Hippocampal formation (tissue), 2 donors: ENCODE measurements at places on chromosomes 2 and 18.

- no peak for DNase-seq
These were observed 57.9 kb downstream of the SLC66A3 start for GRCh38 chr2:11213090-11213638.

DNA sequence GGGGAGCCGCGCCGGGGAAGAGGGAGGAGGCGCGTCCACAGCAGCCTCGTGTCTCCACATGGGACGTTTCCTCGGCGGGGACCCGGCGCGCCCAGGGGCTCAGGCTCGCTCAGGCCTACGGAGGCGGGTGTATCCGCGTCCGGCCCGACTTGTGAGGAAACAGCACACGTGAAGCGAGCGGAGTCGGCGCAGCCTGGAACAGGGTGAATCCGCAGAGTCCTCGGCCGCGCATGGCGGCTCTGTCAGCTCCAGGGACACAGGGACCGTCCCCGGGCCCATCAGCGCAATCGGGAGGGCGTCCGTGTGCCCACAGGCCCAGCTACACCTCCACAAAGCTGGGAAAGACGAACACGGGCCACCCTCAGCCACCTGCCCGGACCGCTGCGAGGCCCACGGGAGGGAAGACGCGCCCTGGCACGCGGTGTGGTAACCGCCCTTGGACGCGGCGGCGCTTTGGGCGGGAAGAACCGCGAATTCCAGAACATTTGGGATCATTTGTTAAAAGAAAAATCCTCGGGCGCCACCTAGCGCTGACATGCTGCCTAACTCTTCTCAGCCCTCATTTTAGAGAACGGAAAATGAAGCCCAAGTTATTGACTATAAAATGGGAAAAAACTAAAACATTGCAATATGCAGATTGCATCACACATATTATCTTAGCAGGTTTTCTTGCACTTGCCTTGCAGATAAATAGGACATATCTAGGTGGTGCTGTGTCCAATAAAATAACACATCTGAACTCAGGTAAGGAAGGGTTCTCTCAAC, 40.4 kb downstream of the TMEM18 start:
- DNase-seq, result peak; percentile 51

GRCh38 chr2:17085546-17086202, 420.0 kb upstream of the CYRIA start:
- DNase-seq, result no peak

DNA sequence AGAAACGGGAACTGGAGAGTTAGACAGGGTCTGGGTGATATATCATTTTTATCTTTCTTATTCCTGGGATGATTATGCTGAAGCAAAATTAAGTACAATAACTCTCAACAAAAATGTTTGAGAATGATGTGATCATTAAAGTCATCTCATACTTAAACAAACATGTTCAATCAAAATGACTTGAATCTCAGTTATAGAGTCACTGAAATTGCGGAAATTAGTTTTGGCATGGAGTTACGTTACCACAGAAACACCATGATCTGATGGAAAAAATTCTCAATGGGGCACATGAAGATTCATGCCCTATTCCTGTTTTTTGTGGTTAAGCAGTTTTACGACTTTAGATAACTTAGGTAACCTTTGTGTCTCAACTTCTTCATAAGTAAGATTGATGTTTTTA, 757.7 kb downstream of the EPHA4 start:
- DNase-seq, result no peak

GRCh38 chr2:133633881-133634409, 65.7 kb upstream of the NCKAP5 start:
- no peak for DNase-seq

DNA sequence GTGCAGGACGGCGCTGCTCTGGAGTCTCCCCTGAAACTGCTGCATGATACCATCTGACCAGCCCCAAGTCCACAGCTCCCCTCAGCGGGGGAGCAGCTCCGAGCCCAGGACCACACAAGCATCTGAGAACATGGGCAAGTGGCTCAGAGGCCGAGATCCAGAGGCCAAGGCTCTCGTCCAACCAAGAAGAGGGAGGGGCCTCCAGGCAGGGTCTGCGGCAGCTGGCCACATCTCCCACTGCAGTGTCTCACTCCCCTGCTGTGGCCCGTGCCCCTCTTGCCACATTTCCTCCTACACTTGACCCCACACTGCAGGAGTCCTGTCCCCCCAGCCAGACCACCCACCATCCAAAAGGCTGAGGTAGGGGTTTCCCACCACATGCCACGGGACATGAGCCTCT, 50.2 kb downstream of the TFCP2L1 start:
- DNase-seq, result no peak

- DNase-seq, result peak; percentile 5
These were observed 142.2 kb upstream of the PXDN start for GRCh38 chr2:1886405-1886992.

GRCh38 chr2:19963386-19963785, 26.5 kb downstream of the WDR35 start:
- no peak for DNase-seq

GRCh38 chr2:19141234-19142004, 217.0 kb downstream of the OSR1 start:
- no peak for DNase-seq

DNA sequence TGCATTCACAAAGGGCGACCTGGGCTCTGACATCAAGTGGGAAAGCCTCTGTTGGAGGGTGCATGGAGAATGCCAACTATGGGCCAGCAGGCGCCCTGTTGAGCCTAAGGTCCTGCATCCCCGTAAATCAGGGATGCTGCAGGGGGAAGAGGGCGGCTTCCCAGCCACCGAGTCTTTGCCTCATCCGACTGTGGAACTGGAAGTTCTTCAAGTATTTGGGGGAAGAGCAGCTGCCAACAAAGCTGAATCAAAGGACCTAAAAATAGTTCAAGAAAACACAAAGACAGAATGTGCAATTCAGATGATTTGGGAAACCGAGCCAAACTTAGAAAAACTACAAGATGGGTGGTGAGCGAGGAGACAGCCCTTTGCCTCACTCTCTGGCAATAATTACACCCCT, 281.1 kb upstream of the MGAT5 start:
- DNase-seq, result peak; percentile 28

DNA sequence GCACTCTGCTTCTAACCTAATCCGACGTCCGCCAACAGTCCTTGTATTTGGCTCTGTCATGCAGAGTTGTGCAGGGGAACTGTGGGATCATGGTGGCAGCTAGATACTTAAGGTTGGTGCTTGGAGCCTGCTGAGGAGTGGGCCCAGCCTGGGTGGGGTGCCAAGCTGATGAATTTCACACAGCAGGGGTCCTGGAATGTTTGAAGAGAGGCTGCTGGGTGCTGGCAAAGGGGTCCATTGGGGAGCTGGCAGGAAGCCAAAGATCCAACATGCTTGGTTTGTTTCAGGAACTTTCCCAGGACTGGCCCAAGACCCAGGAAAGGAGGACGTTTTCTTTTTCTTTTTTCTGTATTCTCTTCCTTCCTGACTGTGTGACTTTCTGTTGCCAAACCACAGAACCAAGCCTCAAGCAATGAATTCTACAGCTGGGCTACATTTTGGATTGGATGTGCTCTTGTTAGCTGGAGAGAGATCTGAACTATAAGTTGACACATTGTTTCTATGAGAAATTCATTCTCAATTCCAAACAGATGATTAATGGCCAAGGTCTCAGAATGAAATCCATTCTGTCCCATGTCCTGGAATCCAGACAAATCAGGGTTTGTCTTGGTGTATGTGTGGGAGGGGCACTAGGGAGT, 49.9 kb downstream of the DHRS9 start:
- no peak for DNase-seq

DNA sequence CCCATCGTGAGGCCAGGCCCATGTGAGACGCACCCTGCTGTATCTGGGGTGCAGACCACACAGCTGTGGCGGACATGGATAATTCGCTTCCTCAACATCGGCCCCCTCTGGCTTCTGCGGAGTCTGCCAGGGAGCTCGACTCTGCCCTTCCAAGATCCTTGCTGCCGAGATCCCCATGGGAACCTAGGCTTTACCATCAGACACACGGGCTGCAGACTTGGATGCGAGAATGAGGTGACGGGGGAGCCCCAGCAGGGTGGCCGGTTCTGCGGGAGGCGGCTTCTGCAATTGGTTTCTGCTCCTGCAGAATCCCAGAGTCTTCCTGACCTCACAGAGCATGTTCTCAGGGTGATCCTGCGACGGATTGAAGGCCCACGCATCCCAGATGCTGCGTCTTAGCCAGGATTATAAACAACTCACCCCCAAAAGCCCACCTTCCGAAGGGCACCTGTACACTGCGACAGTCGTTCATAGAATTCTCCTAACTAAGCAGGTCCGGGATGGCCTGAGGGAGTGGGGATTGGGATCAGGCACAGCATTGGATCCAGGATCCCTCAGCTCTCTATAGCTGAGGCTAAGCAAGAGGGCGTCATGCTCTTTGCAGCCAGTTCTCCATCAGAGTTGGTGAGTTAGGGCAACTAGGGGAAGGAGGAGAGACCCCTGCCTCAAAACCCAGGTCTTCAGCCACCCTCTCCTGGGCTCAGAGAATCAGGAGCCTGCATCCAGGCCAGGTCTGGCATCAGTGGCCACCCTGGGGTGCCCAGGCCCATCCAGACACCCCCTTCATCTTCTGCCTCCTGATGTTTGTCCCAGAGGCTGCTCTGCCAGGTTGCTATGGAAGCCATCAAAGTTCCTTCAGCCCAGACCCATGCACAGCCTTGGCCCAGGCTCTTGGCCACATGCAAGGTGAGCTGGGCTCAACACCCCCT, 74.7 kb upstream of the SNTG2 start:
- no peak for DNase-seq

- no peak for DNase-seq
These were observed 65.9 kb downstream of the CAB39 start for GRCh38 chr2:230778350-230779063.

DNA sequence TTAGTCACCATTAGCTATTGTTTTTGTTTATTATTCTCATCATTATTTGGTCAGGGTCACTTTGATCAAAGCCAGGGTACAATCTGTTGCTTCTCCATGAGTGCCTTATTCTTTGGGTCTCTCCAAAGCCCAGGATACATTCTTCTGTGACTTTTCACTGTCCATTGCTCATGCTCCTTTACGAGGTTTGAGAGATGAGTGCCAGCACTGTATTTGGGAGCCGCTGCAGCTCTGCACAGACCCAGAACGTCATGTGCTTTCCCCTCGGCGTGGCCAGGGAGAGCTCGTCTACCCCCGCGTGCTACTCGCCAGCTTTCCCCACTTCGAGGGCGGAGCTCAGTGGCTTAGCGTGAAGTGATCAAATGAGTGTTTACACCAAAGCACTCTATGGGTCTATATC, 123.7 kb downstream of the COL6A3 start:
- no peak for DNase-seq

- no peak for DNase-seq
These were observed 3.1 kb upstream of the HES6 start for GRCh38 chr2:238242731-238243495.

GRCh38 chr2:113277474-113278072, 1.1 kb downstream of the PAX8 start:
- DNase-seq, result no peak

DNA sequence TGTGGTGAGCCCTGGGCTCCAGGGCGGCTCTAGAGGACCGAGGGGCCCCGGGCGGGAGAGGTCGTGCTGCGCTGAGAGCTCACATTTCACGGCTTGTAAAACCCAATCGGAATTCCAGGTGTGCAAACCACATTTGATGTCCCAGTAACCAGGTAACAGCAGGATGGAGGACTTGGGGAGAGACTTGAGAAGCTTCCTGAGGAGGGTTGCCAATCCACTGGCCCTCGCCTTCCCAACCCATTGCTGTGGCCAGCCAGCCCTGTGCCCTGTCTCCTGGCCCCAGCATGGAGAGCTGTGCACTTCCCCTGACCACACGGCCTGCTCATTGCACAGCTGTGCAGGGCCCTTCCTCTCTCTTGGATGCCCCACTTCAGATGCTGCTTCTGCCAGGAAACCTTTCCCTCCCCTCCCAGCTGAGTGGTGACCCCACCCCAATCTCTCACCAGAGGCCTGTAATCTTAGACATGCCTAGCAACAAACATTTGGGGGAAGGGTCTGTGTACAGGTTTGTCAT, 39.6 kb downstream of the ASB1 start:
- DNase-seq, result no peak

DNA sequence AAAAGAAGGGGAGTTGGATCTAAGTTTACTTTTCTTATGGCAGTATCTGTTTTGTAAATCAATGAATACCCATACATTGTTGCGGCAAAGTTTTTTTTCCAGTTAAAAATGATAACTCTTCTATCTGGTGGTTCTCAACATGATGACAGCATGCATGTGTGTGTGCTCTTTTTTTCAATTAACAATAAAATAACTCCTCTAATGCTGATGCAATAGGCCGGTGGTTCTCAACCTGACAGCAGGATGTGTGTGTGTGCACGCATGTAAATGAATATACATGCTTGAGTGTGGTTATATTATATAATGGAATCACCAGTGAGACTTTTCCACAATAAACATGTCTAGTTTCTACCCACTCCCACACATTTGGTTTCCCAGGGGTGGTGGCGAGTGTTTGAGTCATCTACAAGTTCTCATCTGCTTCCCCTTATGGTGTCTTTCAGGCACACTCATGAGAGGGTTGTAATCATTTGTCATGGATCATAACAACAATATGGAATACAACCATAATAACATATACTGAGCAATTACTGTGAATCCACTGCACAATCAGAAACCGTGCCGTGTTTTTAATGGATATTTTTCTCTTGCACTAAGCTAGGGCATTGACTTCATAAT, 31.2 kb downstream of the PARD3B start:
- no peak for DNase-seq

GRCh38 chr2:228447266-228447915, 265.9 kb upstream of the SPHKAP start:
- no peak for DNase-seq

DNA sequence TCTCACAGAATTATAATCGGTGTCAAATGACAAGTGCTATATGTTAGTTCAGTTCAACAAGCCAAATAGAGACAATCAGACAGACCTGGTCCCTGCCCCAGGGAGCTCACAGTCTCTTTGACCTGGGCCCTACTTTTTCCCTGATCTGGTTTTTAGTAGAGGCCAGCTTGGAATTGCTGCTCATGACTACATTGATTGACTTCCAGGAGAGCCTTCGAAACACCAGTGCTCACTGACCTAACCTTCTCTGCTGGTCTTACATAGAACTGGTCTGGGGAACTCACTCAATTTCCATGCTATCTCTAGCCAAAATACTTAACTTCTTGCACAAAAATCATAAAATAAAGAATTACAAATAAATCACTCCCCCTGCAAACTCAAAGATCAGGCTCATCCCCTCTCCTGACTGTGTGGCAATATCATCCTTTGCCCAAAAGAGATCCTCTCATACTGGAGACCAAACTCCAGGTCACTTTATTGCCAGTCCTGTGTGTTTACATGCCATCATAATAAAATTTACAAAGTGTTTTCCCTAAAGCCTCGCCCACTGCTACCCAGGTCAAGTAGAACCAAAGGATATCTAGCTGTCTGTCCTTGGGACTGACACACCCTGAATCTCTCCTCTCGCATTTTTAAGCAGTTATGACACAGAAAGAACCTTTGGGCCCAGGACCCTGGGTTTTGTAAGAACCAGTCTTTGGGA, 53.2 kb downstream of the PROC start:
- no peak for DNase-seq

GRCh38 chr2:227607941-227608340, 6.7 kb downstream of the SCYGR3 start:
- no peak for DNase-seq

- DNase-seq, result no peak
These were observed 249.7 kb upstream of the NCKAP5 start for GRCh38 chr2:133817680-133818566.
